ENCODE measurements at places on chromosomes 1 and 21.

- DNase-seq = no peak
Observed at GRCh38 chr1:172489847-172490246, 43.1 kb upstream of the SUCO start.

DNA sequence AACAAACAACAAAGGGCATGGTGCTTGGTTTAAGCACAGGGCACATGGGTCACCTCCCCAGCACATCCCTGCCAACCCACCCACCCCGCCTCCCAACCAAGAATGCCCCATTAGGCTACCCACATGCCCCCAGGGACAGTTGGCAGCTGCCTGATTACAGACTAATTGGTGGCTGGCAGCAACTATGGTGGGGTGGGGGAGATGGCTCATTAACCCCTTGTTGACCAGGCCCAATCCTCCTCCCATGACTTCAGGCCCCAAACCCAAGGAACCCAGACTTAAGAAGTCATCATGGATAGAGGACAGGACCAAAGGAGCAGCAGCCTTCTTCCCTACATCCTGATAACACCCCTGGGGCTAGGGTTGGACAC lies 1.3 kb downstream of the RIMS3 start:
- DNase-seq = no peak

- no peak for DNase-seq
Observed at GRCh38 chr21:42044871-42045495, 26.1 kb upstream of the UMODL1 start.

DNA sequence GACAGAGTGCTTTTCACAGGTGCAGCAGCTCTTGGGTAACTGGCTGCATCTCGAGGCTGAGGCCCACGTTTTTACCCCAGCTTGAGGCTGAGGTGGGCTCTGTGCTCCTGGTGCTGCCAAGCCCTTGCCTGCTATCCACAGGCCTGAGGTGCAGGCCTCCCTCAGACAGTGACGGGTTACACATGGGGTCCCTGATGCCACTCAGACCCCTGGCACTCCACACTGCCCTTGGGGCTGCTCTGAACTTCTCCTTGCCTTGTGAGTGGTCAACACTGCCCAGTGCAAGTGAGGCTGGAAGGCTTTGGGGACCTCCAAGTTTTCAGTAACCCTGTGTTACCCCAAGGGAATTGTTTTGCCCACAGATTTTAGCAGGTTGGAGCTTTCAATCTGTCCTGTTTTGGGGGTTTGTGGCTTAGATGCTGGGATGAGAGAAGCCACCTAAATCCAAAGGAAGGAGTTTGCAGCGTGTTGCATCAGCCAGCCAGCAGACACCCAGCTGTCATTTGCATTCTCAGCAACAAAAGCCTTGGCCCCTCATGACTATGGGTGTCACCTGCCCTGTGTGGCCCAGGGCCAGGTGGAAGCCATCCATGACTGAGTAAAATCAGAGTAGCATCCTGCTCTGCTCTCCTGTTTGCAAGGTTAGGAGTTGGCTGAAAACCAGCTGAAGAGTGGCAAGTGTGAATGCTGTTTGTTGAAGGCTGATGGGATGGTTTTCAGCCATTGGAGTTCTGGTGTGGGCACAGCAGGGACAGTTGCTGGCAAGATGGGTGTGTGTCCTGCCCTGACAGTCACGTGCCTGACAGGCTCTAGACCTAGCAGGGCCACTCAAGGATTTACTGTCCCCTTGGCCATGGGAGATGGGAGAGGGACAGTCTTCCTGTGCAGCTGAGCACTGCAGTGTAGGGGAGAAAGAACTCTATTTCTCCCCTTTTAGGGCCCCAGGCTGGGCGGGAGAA lies 3.2 kb downstream of the RNF187 start:
- DNase-seq = peak; percentile 63

GRCh38 chr1:33224166-33224707 lies 32.1 kb upstream of the ZNF362 start:
- no peak for DNase-seq

- DNase-seq = peak; percentile 59
Observed at GRCh38 chr1:61588736-61589672, 135.9 kb downstream of the TM2D1 start.

DNA sequence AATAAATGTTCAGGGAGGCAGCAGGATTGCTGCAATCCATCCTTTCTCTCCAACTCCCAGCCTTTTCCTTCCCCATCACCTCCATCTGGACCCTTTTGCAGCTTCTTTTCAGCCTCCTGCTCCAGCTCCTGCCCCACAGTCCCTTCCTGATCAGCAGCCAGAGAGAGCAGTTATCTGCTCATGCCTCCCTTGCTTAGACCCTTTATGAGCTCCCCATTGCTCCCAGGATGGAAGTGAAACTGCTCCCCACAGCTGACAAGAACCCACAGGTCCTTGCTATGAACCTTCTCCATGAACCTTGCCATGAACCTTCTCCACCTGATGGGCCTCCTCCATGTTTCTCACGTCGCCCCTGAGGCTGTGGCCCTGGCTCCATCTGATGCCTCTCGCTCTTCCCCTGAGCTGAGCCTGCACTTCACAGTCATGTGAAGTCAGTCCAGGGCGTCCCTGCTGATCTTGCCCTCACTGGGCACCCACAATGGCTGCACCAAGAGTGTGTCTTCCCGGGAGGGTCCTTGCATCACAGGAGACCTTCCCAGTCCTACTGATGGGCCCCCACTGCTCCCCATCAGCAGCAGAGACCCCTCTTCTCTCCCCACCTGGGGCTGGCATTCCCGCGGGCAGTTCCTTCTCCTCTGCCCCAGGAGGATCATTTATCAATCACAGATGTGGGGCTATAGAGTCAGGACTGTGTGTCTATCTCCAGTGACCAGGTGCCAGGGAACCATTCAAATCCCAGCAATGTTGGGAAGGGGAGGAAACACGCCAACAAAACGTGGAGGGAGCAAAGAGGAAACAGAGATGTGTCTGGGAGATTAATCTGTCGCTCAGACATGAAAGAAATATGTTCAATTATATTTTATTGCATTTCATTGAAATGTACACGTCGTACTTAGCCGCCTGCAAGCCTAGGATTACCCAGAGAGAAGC lies 73.1 kb downstream of the MATN1 start:
- DNase-seq = no peak

DNA sequence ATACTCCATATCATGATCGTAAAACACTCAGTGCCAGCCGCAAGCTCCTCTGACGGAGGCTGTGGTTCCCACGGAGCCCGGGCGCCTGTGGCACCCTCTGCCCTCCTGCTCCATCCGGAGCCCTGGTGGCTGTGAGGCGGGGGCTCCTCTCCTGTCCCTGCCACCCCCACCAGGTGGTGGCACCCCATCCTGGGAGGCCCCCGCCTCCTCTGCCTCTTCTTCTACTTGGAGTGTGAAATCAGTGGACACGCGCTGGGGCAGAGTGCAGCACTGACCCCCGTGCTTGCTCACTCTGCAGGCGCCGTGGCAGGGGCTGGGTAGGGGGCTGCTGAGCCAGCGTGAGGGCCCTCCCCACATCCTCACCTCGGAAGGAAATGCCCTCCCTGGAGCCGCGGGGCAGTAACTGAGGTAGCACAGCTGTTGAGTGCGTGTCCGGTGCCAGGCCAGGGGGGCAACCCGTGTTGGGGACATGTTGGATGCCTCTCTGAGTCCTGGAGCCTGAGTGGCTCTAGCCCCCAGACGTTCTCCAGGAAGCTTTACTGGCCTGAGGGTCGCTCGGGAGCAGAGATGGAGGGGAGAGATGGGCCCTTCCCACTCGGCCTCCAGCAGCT lies 58.7 kb upstream of the ABCG1 start:
- DNase-seq = no peak

Measured in fibroblast of skin of back (primary cell).